ENCODE measurements at places on chromosomes 3 and 15. TPM values are rescaled to one million over a fixed set of nuclear protein-coding genes. Genes with fewer than 3 reads are reported as not detected.

The CHST13 gene
- total RNA-seq: not detected

The UBAP1L gene
- 2.0 TPM for total RNA-seq

The PLA2G4E gene
- total RNA-seq: not detected

The FRMD5 gene
- 19.7 TPM for total RNA-seq

The GJD2 gene
- total RNA-seq: 2.2 TPM

The COL6A6 gene
- total RNA-seq: 0.49 TPM

The CPN2 gene
- total RNA-seq: not detected

The ARPP19 gene
- total RNA-seq: 149 TPM

The SLC30A4 gene
- total RNA-seq: 22.9 TPM

The CD276 gene
- total RNA-seq: 36.6 TPM

The CD86 gene
- total RNA-seq: 1.2 TPM

The RAB8B gene
- 74.3 TPM for total RNA-seq

The PIERCE2 gene
- 2.5 TPM for total RNA-seq

The GOLGA8G gene
- total RNA-seq: not detected

The NANOGP8 gene
- total RNA-seq: 0.25 TPM

The EPHA6 gene
- 51.1 TPM for total RNA-seq

The MAPKAPK3 gene
- 4.2 TPM for total RNA-seq

The CFAP161 gene
- total RNA-seq: 2.2 TPM

The CCR8 gene
- not detected for total RNA-seq

The CCDC33 gene
- total RNA-seq: 0.25 TPM

The HTR3C gene
- total RNA-seq: not detected

The PPP2R3A gene
- 29.7 TPM for total RNA-seq

The ABCF3 gene
- total RNA-seq: 38.4 TPM

The DAZL gene
- not detected for total RNA-seq

The GOLGA8T gene
- total RNA-seq: 0.49 TPM
